Fibroblast of lung (primary cell): ENCODE measurements at places on chromosomes 2 and 18.

DNA sequence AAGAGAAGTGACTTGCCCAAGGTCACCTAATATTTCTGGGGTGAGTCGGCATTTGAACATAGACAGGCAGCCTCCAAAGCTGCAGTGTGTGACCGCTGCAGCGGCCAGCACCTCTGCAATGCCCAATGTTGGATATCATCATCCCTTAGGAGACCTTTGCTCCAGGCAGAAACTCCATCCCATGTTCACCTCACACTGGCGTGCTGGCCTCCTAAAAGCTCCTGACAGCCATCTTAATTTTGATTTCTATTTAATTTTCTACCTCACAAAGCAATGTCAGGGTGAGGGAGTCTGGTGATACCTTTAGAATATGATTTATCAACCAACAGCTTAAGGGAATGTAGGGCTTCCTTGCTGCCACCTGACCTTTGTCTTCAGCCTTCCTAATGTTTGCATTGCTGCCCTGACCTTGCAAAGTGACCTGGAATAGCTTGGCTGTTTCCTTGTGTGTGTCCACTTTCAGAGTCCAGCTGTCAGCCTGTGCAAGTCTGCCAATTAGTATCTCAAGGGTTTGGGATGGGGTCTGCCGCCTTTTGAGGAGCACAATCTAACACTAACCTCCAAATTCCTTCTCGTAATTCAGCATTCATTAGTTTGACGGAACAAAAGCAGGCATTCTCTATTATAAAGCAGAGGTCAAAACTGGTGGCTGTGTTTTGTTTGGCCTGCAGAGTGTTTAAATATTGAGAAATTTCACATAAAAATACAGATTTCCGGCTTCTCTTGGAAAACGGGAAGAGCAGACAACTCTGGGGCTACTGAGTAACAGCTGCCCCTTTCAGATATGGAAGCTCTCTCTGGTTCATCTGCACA lies 127.6 kb downstream of the PLEKHM3 start:
- DNase-seq: no peak

GRCh38 chr18:7958897-7959146 lies 391.7 kb downstream of the PTPRM start:
- no peak for DNase-seq

GRCh38 chr18:7921938-7922587 lies 354.9 kb downstream of the PTPRM start:
- DNase-seq: peak; percentile 80

DNA sequence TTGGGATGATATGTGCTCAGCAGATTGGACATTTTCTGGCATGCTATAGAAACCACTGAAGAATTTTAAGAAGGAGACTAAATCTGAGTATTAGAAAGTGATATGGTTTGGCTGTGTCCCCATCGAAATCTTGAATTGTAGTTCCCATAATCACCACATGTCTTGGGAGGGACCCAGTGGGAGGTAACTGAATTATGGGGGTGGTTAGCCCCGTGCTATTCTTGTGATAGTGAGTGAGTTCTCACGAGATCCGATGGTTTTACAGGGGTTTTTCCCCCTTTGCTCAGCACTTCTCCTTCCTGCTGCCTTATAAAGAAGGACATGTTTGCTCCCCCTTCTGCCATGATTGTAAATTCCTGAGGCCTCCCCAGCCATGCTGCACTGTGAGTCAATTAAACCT lies 535.9 kb upstream of the VRK2 start:
- DNase-seq: no peak

- DNase-seq: peak; percentile 29
Measured at GRCh38 chr2:85458601-85459563, 40.4 kb downstream of the SH2D6 start.

DNA sequence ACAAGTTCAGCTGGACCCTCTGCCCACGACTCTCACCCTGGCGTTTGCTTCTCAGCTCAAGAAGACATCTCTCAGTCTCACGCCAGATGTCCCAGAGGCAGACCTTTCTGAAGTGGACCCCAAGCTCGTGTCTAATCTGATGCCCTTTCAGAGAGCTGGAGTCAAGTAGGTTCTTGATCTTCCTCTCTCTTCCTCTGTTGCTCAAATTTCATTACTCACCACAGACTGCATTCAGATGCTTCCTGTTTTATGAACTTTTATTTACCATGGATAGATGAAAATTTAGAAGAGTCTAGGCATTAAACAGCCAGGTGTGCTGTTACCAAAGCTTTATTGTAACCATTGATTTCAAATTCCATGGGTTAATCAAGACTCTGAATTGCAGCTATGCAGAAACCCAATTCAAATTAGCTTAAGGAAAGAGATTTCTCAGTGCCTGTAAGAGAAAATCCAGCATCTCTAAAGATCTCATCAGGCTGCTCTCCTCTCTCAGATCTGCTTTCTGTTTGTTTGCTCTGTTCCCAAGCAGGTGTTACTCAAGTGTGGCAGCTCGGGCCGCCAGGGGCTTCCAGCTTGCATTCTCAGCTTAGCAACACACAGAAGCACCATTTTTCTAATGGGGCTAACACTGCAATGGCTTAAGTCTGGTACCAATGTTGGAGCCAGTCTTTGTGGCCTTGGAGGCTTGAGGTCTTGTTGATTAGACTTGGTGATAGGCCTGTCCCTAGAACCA lies 16.5 kb downstream of the SMARCAL1 start:
- DNase-seq: no peak

DNA sequence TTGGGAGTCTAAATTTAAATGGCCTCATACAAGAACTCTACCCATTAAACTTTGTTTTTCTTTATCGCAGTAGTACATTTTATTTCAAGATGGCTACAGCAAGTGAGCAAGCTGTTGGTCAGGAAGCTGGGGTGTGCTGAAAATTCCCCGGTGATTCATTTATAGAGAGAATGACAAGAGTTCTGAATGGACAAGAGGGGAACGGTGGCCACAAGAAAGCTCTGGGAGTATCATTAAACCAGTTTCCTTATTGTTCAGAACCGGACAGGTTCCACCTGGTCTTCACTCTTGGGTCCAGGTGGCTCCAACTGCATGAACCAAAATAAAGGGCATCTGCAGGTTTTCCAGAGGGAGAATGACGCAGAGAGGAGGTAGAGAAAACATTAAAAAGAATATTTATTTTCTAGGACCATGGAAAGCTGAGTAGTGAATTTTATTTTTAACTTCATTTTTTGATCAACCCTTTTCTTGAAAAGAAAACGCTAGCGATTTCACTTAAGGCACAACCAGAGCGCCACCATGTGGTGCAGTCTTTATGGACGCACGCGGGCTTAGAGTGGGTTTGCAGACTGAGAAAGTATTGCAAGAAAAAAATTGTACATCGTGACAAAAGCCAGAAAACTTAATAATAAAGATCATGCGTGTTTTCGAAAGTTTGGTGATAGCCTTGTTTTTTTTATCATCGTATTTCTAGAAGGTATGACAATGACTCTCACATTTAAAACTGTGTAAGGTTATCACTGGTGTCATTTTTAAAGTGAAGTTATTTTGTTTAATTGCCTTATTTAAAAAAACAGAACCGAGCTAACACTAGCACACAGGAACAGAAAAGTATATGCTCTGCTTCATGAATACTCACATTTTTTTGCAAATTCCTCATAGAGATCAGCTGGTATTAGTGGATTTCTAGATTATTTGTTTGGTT lies 97.9 kb upstream of the NOL4 start:
- DNase-seq: peak; percentile 66

DNA sequence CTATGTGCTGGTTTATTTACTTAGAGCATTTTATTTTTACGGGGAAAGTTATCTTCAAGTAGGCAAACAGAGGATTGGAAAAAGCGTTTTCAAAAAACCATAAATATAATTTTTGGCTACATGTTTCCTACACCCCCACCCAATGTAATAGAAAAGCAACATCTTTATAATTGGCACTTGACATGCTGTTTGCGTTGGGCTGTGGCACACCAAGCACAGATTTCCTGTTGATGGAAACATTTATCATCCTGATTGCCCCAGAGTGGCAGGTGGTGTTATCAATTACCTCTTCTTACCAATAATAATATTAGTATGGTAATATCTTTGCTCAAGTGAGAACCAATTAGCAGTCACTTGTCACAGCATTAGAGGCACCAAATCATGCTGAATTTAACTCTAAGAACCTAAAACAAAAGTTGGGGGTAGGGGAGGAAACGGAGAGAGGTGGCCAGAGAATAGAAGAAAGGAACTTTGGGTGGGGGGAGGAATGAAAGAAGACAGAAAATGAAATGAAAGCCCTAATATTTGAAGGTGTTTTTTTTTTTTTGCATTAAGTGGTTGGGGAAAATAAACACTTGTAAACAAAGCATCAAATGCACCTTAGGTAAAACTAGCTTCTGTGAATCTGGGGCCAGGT lies 3.8 kb upstream of the SALL3 start:
- DNase-seq: no peak

DNA sequence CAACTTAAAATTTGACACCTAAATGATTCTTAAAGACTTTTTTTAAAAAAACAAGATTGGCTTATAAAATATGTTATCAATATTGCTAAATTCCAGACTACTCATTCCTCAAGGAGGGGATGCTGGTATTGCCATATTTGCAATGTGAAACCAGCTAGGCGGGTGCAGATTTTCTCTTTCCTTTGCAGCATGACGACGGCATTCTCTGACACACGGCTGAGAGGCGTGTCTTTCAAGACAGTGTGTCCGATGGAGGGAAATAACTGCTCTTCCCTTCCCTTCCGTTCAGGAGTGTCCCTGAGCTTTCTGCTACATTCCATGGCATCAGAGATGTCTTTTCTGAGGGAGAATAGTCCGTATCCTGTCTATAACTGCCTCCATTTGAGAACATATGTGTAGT lies 38.2 kb upstream of the CNGA3 start:
- DNase-seq: peak; percentile 4

DNA sequence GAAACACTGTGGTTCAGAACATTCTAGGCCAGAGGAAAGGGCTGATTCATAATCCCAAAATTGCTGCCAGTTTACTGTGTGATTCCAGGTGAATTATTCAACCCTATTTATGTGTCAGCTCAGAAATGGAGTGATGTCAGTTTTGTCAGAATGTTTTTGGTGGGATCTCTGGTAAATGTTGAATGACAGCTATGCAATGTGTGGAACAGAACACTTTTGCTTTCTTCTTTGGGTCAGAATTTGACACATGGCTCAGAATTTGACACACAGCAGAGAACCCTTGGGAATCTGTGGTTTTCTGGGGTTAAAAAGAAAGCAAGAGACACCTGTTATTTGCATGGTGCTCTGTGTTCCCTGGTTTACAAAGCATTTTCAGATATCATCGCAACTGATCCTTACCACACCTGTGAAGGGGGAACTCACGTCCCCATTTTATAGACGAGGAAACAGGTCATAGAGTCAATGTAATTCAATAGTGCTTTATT lies 1.6 kb upstream of the MTA3 start:
- peak; percentile 27 for DNase-seq

GRCh38 chr2:42049221-42050009 lies 1.6 kb downstream of the PKDCC start:
- no peak for DNase-seq
